Activated naive CD4-positive, alpha-beta T cell treated with anti-CD3 and anti-CD28 coated beads, Interleukin-2, amount 50 U/mL, for 16 hours (primary cell): ENCODE measurements at places on chromosomes 13 and 19.

- DNase-seq = no peak
Observed at GRCh38 chr13:71605744-71606143, 261.3 kb downstream of the DACH1 start.

- peak; percentile 66 for DNase-seq
Observed at GRCh38 chr19:1837625-1838105, 10.6 kb downstream of the REXO1 start.

- no peak for DNase-seq
Observed at GRCh38 chr13:68982961-68983619, 1124.5 kb upstream of the ATXN8OS start.

- DNase-seq = no peak
Observed at GRCh38 chr13:43874504-43875092, 4.9 kb downstream of the CCDC122 start.

DNA sequence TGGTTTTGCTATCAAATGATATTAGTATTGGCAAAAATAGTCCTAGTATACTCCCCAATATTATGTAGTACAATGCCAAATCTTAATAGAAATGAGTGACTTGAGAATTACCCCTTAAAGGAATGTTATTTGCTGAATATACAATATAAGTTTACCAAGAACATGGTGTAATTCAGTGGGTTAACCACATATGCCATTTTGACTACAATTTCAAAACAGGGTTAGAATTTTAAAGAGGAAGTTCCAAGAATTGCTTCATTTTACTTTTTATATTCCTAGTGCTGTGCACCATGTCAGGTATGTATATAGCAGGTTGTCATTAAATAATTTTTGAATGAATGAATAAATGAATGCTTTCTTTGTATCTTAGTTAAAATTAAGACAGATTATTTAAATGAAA is 66.3 kb downstream of the LMO7 start:
- DNase-seq = no peak

DNA sequence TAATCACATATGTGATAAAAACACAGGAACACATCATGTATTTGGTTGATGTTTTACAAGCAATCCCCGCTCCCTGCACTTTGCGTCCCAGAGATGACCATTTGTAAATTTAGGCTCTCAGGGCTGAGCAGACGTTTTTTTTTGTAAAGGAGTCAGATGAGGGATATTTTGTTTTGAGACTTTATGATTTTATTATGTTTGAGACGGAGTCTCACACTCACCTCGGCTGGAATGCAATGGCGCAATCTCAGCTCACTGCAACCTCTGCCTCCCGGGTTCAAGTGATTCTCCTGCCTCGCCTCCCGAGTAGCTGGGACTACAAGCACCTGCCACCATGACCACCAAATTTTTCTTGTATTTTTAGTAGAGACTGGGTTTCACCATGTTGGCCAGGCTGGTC is 1.4 kb downstream of the TLE6 start:
- DNase-seq = no peak

DNA sequence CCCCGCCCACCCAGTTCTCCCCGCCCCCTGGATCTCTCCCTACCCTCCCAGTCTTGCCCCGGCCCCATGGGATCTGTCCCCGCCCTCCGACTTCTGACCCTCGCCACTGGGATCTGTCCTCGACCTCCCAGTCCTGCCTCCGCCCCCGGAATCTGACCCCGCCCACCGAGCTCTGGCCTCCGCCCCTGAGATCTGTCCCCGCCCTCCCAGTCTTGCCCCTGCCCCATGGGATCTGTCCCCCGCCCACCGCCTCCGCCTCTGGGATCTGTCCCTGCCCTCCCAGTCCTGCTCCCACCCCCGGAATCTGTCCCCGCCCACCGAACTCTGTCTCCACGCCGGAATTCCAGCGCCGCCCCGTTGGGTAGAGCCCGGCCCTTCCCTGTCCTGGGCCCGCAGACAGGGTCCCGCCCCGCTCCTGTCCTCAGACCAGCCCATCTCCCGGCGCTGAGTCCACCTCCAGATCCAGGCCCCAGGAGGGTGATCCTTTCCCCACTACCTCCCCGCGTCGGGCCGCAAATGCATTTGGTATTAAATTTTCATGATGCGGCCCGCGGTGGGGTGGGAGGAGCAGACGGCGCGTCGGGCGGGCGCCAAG is 1.5 kb upstream of the SLC17A7 start:
- DNase-seq = peak; percentile 52

DNA sequence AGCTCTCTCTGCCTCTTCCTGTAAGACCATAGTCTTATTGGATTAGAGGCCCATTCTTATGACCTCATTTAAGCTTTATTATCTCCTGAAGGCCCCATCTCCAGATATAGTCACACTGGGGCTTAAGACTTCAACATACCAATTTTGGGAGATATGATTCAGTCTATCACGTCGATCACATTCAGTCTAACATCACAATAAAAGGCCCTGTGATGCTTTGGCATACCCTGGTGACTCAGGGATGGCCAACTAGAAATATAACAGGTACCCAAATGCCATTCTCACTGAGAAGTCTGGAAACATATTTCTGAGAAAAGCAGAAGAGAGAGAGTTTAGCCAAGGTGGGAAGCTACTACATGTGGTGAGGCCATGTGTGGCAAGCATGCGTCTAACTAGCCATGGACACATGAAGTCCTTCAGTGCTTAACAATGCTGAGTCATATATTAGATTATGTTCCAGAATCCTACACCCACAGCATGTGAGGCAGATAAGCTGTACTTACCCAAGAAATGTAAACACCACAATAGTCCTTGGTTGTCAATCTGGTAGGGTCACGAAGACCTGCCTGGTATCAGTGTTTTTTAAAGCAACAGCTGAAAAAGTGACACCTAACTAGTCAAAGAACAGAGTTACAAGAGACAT is 485.1 kb downstream of the FOXO1 start:
- no peak for DNase-seq

- no peak for DNase-seq
Observed at GRCh38 chr19:43444531-43445287, 20.7 kb downstream of the LYPD3 start.

DNA sequence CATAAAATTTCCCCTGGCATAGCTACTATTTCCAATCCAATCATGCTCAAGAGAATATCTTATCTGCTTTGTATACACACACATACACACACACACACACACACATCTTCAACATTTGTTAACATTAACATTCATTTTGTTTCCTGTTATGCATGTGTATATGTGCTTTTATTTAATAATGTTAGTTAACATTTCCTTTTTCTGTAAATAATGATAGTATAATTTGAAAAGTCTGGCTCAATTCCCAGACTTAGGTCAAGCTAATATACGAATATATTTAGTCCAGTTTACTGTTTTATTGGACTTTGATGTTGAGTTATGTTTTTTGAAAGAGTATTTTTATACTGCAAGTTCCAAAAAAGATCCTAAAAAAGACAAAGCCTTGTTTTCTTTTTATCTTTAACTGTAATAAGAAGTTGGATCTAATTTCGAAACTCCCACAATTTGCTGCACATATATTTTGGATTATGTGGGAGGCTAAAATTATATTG is 1072.4 kb downstream of the EFNB2 start:
- DNase-seq = no peak

DNA sequence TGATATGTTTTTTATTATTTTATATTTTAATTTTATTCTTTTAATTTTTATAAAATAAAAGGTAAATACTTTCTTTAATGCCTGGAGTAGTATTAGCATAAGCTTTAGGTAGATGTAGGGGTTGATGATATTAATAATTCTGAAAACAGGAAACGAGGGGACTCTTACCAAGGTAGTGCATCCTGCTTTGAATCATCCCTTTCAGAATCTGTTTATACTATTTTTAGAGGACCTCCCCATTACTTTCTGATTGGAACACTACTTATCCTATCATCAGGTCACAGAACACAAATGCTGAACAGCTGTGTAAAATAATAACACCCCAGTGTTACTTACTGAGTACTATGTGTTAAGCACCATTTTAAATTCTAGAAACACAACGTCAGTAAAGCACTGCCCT is 27.3 kb downstream of the COG6 start:
- DNase-seq = no peak

DNA sequence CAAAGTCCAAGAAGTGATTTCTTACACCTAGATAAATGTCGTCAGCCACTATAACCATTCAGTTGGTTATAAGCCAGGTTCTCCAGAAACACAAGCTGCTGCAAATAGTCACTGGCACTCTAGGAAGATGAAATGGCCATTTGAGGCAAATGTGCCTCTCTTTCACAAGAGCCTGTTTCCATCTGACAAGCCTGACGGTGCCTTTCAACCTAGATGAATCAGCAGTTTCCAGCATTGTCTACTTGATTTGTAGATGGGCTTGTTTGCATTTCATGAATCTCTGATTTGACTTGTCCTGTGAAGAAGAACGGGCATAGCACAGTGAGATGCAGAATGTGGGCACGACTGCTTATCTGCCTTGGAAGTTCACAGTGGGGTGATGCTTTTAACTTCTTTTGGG is 327.2 kb downstream of the LMO7 start:
- no peak for DNase-seq

DNA sequence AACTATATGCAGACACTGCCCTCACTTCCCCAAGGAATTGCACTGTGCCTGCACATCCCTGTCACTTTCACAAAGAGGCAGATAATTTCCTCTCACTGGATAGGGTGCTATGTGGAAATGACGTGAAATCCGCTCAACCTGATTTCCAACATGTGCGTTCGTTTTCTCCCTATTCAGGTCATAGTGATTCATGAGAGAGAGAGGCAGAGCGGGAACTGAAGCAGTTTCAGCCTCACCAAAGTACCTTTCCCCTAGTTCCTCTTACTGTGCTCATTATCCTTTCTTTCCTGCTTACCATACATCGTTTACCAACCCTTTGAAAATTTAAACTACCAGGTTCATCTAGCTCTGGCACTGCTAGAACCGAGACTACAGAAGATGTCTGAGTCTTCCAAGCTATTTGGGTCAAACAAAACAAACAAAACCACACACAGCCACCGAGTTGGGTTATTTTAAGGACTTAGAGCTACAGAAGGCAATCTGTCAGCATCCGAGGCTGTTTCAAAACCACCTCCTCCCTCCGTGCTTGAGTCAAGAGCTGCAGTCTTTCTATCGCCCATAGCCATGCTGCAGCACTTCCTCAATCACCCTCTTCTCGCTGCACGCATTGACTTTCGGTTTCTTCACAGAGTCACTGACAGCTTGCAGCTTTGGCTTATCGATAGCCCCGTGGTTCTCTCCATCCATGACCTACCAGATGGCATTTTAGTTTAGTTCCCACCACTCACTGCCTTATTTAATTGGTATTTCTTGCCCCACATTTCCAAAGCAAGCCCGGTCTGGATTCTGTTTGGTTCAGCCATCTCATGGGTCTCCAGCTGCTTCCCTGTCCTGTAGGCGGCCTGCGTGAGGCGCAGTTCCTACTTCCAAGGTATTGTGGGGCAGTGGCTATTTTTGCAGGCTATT is 1395.8 kb downstream of the EFNB2 start:
- peak; percentile 57 for DNase-seq

DNA sequence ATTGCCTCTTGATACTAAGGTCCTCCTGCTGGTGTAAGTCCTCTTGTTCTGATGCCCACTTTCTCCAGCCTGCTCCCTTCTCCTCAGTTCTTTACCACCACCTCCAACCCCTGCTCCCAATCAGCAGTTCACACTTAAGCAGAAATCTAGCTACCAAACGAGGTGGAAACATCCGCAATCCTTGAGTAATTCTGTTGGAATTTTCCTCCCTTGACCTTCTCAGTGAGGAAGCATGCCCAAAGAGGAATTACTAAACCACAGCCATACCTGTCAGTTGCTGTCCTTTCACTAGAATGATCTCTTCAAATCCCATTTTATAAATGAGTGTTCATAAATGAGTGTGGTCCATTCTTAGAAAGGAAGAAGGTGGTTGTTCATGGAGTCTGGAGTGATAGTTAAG is 289.9 kb downstream of the DACH1 start:
- no peak for DNase-seq

DNA sequence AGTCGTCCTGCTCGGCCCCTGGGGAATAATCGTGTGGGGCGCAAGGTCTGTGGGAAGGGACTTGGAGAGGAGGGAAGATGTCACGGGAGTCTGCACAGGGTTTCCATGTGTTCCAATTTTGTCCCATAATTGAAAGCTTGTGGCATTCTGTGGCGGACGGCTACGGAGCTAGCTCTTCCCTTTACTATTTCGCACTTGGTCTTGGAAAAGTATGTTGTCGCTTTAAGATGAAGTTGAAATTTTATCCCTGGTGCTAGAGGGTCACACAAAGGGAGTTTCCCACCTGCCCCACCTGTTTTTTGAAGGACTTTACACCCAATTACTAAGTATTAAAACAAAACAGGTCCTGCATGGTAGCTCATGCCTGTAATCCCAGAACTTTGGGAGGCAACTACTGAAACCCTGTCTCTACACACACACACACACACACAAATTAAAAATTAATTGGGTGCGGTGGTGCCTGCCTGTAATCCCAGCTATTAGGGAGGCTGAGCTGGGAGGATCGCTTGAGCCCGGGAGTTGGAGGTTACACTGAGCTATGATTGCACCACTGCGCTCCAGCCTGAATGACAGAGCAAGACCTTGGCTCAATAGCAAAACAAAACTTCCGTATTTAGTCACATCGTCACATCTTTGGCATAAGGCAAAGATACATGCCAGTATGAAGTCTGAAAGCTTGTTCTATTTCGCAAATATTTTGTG is 967 bp upstream of the TPT1 start:
- DNase-seq = no peak

GRCh38 chr19:49786376-49786820 is 19.6 kb downstream of the AP2A1 start:
- no peak for DNase-seq

- DNase-seq = no peak
Observed at GRCh38 chr13:26473571-26474230, 83.8 kb upstream of the WASF3 start.

DNA sequence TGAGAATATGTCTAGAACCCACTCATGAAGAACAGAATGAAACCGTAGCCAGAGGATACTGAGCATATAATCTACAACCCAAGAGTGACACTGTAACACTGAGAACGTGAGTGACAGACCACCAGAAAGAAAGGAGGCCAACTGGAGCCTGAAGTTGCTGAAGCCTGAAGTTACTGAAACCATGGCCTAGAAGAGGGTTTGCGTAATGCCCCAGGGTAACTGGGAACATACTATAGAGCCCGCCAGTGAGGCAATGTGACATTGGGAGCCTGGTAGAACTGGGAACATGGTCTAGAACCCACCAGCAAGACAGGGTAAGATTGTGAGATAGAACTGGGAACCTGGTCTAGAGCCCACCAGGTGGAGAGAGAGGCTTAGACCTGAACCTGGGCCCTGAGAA is 15.5 kb upstream of the TNFSF14 start:
- no peak for DNase-seq

GRCh38 chr19:18118420-18119012 is 20.9 kb downstream of the MAST3 start:
- DNase-seq = no peak

GRCh38 chr19:55597501-55597921 is 1.8 kb downstream of the FIZ1 start:
- DNase-seq = no peak

- no peak for DNase-seq
Observed at GRCh38 chr13:99565478-99566124, 64.3 kb downstream of the TM9SF2 start.

DNA sequence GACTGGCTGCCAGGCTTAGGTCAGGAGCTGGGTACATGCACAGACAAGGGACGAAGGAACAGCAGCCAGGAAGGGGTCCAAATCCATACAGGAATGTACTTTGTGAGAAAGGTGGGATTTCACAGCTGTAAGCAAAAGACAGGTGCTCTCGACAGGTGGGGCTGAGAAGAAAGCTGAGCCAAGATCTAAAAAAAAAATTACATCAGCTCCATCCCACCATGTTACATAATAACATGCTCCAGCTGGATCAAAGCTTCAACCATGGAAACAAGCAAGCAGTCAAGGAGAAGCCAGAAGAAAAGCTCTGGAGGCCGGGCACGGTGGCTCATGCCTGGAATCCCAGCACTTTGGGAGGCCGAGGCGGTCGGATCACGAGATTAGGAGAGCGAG is 8.0 kb downstream of the UBXN6 start:
- DNase-seq = no peak
